ENCODE measurements at places on chromosomes 13 and 19. TPM values are rescaled to one million over a fixed set of nuclear protein-coding genes. Genes with fewer than 3 reads are reported as not detected.

DNA sequence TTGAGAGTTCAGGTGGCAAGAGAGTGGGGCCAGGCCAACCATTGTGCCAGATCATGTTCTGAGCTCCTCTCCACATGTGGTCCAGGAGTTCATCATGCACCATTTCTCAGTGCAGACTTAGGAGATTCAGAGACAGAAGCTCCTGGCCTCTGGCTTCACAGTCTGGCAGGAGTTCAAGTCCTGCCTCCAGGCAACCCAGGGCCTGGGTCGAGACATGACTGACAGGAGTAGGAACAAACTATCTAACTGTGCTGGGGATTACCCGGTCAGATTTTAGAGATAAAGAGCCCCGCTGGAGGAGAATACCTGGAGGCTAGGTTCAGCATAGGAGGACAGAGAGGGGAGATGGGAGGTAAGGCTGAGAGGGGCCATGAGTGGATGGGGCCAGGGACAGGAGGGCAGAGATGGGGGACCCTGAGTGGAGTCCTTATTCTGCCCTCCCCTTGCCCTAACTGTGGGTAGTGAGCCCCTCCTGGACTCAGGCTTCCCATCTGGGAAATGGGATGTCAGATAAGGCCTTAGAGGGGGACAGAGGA, 906 bp upstream of the CYP4F11 start:
- DNase-seq, result no peak

CLDND2 gene
- 0.36 TPM for total RNA-seq

CCDC70 gene
- total RNA-seq, result not detected

DNA sequence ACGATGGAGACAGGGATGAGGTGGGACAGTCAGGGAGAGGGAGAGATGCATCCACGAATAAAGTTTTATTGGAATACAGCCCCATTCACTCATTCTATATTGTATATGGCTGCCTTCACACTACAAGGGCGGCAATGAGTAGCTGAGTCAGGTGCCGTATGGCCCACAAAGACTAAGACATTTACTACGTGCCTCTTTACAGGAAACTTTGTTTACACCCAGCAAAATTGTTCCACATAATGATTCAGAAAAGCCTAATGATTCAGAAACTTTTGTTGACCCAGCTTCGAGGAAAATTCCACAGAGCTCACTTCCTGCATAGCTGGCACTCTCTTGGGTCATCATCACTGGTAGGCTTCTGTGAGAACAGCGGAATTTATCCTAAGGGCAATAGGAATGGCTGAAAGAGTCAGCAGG, 87.3 kb upstream of the PEG3 start:
- DNase-seq, result no peak

SHISA7 gene
- not detected for total RNA-seq
